ENCODE measurements at places on chromosomes 12 and 14.

DNA sequence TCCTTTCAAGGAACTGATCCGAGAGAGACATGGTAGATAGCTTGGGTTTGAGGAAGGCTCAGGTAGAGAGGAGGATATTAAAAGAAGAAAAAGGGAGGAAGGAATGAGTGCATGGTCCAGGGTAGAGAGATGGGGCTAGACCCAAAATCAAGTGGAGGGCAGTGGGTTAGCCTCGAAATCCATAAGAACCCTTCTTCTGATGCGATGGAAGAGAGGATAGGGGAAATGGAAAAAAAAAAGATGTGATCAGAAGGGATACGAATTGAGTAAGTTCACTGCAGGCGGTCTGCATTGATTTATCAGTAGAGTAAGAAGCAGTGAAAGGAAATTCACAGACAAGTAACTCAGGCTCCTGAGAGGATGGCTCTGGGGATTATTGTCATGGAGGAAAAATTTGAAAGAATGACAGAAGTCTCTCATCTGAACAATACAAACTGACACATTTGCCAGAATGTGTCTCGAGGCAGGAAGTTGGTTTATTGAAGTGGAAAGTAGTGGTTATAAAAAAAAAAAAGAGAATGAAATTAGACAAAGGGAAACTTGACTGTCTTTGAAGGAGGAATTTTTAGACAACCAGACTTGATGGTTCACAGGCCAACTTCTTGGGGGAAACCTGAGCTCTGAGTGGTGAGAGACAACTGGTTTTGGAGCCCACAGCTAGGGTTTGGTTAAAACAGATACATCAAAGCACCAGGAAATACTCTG lies 10.2 kb downstream of the PPFIBP1 start:
- DNase-seq: no peak

- DNase-seq: peak; percentile 41
These were observed 732 bp downstream of the ZNF664 start for GRCh38 chr12:123973552-123974341.

- no peak for DNase-seq
These were observed 394.3 kb downstream of the EGLN3 start for GRCh38 chr14:33556382-33557121.

- DNase-seq: no peak
These were observed 6.6 kb upstream of the REP15 start for GRCh38 chr12:27689558-27690180.

GRCh38 chr14:106489112-106489881 lies 962.9 kb downstream of the TMEM121 start:
- DNase-seq: no peak

DNA sequence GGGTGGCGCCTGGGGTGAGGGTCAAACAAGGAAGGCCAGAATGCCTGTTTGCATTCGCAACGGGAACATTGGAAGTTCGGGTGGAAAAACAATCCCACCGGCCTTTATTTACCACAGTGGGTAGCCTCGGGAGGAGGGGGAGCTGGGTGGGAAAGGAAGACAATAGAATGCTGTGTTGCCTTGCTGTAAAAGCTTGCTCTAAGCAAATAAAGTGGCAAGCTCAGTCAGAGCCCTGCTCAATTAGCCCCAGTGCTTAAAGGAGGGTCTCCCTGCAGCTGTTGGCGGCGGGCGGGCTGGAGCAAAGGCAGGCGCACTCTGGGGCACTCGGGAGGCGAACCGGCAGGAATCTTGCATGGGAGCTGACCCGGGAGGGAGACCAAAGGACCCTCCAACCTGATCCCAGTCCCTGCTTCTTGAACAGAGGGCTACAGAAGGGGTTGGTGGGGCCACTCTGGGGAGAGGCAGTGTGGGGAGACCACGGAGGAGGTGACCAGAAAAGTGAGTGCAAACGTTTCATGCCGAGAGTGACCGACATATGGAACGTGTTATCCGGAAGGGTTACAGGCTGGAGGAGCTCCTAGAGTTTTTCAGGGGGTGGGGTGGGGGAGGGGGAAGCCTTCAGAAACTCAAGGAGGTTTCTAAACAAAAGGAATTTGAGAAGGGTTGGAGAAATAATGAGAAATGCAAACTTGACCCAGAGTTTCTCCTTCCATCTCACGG lies 48.5 kb downstream of the NTF3 start:
- DNase-seq: no peak

DNA sequence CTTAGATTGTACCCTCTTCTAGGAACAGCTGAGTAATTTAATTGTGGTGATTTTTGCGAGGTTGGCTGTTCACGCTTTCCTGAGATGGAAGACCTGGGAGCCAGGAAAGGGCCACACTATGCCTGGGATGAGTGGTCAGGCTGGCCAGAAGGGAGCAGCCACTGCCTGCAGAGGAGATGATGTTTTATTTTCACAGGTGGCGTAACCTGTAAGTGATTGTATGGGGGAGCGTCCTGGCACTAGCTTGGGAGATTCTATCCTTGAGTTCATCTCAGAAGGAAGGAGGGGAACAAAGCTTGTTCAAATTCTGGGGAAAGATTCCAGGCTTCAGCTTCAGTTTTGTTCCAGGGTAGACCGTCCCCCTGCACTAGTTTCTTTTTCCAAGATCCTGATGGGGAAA lies 1.2 kb downstream of the RPH3A start:
- no peak for DNase-seq

DNA sequence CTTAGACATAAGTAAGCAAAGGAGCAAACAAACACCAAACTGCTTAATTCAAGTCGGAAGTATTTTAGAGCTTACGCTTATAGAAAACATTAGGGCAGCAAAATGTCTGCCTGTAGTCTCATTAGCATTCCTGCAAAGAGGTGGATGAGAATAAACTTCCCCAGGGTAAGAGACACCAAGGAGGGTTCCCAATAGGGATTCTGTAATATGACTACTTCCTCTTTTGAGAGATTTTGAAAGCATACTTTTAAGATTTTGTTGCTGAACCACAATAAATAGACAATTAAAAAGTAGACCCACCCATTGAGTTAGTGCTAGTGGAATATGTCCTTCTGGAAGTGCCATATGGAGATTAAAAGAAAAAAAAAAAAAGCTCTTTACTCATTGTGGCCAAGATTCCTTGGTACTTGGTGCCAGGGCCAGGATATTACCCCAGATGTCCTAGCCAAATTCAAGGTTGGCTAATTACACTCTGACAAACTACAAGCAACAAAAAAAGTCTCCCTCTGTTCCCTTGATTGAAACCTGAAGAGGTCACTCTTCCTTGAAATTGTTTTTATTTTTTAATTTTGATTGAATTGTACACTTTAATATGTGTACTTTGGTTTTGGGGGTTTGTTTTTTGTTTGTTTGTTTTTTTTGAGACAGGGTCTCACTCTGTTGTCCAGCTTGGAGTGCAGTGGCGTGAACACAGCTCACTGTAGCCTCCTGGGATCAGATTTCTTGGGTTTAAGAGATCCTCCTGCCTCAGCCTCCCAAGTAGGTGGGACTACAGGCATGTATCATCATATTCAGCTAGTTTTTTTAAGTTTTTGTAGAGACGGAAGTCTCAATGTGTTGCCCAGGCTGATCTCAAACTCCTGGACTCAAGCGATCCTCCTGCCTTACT lies 8.7 kb downstream of the CLIP1 start:
- no peak for DNase-seq

- DNase-seq: peak; percentile 33
These were observed 46.0 kb downstream of the YEATS4 start for GRCh38 chr12:69405566-69405865.

- DNase-seq: no peak
These were observed 3.1 kb upstream of the IGF1 start for GRCh38 chr12:102483466-102483865.
